ENCODE measurements at places on chromosomes 11 and 22.

- DNase-seq = no peak
These were observed 38.2 kb downstream of the FEZ1 start for GRCh38 chr11:125457814-125458343.

GRCh38 chr11:30453705-30454104, 130.8 kb downstream of the ARL14EP start:
- DNase-seq = no peak

GRCh38 chr22:24981066-24981465, 28.6 kb downstream of the KIAA1671 start:
- no peak for DNase-seq

GRCh38 chr11:134853992-134854991, 442.2 kb upstream of the B3GAT1 start:
- DNase-seq = no peak

DNA sequence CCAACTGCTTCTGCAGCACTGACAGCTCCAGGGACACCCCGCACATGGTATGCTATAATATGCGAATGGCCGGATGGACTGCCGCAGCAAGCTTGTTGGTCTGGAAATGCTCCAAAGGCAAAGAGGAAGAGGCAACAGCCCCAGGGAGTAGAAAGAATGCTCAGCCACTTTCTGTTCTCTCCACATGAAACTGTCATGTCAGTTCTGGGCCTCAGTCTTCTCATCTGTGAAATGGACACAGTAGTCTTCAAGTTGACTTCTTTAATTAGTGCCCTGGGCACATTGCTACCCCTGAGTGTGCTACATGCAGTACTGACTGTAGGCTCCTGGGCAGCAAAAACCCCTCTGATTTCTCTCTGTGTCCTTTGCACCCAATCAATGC, 19.9 kb downstream of the IL10RA start:
- no peak for DNase-seq
